ENCODE measurements at places on chromosomes 7 and 10.

DNA sequence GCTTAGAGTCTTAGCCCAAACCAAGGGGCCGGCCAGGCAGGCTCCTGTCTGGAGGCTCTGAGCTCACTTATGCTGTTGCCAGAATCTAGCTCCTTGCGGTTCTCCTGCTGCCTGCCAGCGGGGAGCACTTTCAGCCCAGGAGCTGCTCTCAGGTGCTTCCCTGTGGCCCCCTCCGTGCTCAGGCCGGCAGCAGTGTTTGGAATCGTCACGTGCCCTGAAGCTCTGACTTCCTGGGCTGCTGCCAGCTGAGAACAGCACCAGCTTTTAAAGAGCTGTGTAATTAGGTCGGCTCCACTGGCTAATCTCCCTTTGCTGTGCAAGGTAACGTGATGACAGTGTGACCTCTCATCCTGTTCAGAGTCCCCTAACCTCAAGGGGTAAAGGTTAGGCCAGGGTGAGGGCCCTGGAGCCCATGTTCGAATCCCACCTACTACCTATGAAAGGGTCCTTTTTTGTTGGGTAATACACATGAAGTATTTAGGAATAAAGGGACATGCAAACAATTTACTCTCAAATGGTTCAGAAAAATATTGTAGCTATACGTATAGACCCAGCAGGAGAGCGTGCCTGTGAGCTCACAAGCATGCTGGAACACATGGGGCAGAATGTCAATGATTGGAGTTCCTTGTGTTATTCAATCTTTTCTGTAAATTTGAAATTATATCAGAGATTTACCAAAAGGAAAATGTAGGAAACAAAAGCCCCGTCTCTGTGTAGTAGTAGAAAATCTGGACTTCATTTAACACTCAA lies 16.6 kb downstream of the ZNF862 start:
- peak; percentile 30 for DNase-seq

DNA sequence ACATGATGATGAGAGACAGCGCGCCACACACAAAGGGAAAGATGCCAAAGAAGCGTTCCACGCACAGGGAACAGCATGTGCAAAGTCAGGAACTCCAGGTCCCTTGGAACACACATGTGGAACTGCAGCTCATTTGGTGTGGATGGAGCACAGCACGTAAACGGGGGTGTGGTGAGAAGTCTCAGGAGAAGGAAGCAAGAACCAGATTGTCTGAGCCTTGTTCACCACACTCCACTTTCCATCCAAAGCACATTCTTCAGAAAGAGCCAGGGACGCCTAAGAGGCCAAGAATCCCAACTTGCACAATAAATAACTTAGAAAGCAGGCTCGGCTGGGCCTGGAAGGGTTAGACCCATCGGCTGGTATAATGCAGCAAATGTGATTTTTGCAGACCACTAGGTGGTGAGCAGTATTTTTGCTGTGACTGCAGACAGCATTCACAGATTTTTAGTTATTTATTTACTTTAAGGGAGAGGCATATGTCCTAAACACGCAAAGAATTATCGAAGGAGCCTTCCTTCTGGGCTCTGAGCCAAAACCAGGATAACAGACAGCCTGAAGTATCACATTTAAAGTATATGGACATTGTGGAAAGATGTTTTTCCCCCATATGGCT lies 27.9 kb upstream of the ASCC1 start:
- DNase-seq = peak; percentile 71

DNA sequence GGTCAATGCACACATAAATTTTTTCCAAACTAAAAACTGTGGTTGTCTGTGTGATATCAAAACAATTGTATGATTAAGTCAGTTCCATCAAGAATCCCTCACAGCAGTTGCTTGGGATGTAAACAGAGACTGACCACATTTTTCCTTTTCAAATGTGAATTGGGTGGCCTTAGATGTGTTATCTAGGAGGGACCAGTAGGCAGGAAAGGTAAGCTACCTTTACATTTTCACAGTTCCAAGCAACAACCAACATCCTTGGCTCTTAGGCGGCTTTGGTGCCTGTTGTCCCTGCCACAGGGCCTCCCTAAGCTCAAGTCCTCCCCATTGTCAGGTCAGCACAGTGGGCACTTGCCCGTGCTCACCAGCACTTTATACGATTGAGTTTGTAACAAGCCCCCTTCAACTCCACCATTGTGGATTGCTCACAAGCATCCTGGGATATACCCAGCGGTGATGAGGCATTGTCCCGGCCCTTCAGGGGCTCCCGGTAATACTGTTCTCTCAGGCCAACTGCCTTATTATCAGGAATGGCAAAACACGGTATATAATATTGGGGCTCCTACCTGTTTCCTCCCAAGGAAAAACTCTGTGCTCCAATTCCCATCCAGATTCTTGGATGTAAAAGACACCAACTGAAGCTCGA lies 114.9 kb upstream of the ANKRD1 start:
- DNase-seq = no peak

GRCh38 chr10:15144788-15145187 lies 23.7 kb downstream of the NMT2 start:
- DNase-seq = no peak

- DNase-seq = no peak
These were observed 3.0 kb downstream of the BRI3 start for GRCh38 chr7:98284335-98285036.

Measured in HTR-8/SVneo (cell line).